Stimulated activated CD8-positive, alpha-beta memory T cell treated with anti-CD3 and anti-CD28 coated beads, Interleukin-4, amount 100 ng/mL, for 1 hour (primary cell): ENCODE measurements at places on chromosomes 6 and 20.

DNA sequence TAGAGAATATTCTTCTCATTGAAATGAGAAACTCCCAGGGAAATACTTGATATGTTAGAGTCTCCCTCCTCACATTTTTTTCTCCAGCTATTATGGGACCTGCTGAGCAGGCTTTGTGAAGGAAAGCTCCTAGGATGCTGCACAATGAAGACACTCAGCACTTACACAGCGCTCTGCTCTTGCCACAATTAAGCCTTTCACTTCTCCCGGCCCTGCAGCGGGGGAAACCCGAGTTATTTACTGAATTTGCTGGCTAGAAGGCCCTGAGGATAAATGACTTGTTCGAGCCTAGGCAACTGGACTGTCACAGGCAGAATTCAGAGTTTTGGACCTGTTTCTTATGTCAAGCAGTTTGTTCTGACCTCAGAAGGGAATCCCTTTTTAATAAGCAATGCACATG is 102.0 kb downstream of the MAP3K7 start:
- no peak for DNase-seq

DNA sequence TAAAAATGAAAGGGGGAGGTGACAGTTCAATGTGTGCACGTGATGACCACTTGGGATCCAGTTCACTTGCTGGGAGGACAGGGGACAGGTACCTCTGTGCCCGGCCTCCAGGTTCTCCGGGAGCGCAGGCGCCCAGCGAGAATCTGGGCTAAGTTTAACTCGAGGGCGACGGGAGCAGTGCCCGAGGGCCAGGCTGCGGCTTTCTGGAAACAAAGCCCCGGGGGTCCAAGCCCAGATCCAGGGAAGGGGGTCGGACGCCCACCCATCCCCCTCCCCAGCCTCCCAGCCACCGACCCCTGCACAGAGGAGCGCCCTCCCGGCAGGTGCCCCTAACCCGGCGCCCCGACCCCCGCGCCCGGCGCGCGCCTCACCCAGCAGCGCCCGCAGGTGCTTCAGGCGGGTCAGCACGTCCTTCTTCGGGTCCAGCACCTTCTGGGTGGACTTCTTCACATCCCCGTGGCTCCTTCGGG is 405 bp downstream of the RALGAPA2 start:
- DNase-seq, result no peak

GRCh38 chr20:15163632-15164031 is 826.2 kb upstream of the FLRT3 start:
- no peak for DNase-seq

DNA sequence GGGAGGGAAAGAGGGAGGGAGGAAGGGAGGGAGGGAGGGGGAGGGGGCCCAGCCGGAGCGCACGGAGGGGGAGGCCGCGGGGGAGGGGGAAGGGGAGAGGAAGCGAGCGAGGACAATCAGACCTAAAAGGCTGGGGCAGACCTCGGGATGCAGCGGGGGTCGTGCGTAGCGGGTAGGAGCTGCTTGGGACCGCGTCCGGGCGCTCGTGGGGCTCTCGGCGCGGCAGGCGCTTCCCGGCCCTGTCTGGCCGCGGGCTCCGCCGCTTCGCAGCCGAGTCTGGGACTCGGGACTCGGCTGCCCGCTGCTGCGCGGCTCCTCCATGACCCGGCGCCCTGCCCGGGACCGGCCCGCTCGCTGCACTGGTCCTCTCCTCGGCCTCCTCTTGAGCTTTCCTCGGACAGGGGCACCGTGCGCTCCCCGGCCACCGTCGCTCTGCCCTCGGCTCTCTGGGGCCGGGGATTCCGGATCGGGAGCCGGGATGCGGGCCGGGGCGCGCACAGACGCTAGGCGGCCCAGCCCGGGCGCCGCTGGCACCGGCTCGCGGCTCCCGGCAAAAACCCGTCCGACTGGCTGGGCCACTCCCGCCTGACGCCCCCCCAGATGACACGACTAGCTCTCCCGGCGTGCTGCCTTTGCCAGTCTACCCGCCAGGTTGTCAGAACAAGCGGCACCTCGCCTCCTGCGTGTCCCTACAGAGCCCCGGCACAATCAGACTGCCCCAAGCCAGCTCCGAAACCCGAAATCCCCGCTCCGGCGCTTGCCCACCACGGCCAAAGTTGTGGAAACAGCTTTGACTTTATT is 2.2 kb downstream of the TFAP2A start:
- no peak for DNase-seq

- no peak for DNase-seq
Observed at GRCh38 chr20:17327185-17328148, 100.6 kb downstream of the PCSK2 start.

GRCh38 chr6:43836507-43837240 is 66.7 kb downstream of the VEGFA start:
- no peak for DNase-seq

DNA sequence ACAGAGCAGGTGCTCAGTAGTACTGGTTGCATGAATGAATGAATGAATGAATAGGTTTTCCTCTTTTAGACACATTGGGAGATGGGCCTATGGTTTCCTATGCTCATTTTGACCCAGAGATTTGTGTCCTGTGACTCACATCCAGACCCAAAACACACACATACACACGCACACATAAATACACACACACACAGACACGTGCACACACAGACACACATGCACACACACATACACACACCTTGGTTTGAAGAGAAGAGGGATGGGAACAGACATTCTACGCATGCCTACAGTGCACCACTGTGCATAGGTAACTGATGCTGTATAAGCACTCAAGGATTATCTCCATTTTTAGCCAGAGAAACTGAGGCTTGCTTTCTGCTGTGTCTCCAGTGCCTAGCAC is 4.1 kb downstream of the JPH2 start:
- no peak for DNase-seq

- DNase-seq, result no peak
Observed at GRCh38 chr6:158787395-158787794, 31.8 kb downstream of the EZR start.

DNA sequence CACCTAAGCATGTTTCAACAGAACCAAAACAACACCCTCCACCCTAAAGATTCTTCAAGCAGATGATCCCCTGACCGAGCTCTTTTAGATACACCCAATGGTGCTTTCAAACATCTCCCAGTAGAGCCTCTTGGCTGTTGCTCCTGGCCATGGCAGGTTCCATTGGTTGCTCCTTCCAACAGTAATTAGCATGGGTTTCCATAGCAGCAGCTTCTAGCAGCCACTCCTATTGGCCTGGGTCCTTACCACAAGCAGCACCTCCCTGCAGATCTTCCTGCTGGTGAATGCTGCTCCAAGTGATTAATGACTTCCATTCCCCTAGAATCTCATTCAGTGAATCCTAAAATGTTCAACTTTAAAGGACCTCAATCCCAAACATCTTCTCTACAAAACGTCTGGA is 13.9 kb downstream of the CCN2 start:
- DNase-seq, result no peak

- DNase-seq, result no peak
Observed at GRCh38 chr6:128443553-128443952, 76.8 kb downstream of the PTPRK start.

GRCh38 chr20:43991261-43991660 is 76.6 kb downstream of the TOX2 start:
- no peak for DNase-seq

DNA sequence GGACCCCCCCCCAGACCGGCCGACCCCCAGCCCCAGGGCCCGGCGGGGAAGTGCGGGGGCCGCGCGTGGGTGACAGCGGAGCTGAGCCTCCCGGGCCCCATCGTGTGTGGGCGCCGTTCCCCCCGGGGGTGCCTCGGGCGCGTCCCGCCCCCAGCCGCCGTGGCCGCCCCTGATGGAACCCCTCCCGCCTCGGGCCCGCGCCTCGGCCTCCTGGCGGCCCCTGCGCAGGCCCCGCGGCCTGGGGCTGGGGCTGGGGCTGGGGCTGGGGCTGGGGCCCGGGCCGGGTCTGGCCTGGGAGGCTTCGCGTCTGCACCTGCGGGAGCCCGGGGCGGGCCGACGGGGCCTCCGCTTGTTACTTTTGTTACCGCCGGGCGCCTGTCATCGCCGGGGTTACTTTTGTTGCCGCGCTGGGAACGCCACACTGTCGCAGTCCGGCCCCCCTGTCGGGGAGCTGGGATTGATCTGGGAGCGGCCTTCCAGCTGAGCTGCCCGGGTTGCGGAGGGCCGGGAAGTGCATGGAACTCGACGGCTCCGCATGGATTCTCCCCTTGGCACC is 598 bp downstream of the OGFR start:
- no peak for DNase-seq

GRCh38 chr6:106182455-106182854 is 96.3 kb downstream of the PRDM1 start:
- DNase-seq, result no peak

GRCh38 chr6:82954937-82955577 is 110.6 kb downstream of the UBE3D start:
- DNase-seq, result no peak

DNA sequence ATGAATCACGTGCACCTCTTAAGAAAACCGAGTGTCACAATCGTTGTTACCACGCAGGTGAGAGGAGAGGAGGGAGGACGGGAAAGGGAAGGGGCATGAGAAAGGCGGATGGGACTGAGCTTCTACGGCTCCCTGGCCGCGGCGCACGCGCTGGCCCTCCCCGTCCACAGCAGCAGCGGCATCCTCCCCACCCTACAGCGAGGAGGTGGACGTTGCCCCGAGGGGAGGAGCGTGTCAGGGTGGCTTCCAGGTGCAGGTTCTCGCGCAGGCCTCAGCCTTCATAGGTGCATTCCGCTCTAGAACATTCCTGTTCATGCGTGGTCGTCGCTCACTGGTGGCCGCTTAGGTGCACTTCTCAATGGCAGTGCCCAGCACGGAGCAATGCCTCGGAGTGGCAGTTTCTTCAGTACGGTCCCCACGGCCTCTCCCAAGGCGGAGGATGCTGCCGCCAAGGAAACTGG is 29.7 kb upstream of the AFDN start:
- DNase-seq, result no peak

- no peak for DNase-seq
Observed at GRCh38 chr6:113920663-113921267, 50.2 kb downstream of the HDAC2 start.

- DNase-seq, result no peak
Observed at GRCh38 chr20:54113566-54113965, 43.2 kb upstream of the BCAS1 start.

GRCh38 chr20:50543326-50543725 is 33.1 kb downstream of the PTPN1 start:
- no peak for DNase-seq

DNA sequence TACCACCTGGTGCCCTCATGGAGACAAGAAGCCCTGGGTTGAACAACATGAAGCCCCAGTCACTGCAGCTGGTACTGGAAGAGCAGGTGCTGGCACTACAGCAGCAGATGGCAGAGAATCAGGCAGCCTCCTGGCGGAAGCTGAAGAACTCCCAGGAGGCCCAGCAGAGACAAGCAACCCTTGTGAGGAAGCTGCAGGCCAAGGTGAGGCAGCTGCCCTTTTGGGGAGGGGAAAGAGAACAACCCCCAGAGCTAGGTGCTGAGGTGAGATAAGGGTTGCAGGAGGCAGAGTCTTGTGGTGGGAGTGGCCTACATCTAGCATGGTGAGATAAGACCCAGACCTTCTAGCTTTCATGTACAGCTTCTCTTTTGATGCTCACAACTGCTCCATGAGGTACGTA is 7.0 kb downstream of the CEP250 start:
- no peak for DNase-seq

GRCh38 chr20:40186826-40187225 is 502.2 kb downstream of the MAFB start:
- DNase-seq, result no peak

DNA sequence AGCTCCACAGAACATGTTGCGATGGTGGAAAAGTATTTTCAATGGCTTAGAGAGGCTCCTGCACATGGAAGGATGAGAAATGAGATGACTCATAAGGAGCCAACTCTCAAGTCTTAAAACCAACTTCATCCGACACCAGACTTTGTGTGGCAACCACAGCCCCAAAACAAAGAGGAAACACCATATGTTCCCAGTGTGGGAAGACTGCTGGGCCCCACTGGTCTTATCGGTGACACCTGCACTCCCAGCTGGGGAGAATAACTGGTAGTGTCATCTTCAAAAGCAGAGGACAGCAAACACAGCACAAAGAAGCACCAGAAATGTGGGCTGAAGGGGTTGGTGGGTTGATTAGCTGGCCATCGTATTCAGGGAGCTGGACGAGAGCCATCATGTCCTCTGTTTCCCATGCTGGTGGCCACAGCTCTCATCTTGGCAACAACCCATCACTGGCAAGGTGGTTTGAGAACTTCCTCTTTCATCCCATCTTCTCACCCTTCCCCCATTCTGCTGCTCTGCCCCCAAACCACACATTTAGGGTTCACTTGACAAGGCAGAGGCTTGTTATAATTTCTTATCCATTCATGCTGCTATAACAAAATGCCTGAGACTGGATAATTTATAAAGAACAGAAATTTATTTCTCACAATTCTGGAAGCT is 46.0 kb upstream of the TASP1 start:
- no peak for DNase-seq

- no peak for DNase-seq
Observed at GRCh38 chr6:44192428-44193041, 24.2 kb upstream of the MYMX start.

GRCh38 chr6:2185466-2185865 is 59.9 kb downstream of the GMDS start:
- no peak for DNase-seq

- no peak for DNase-seq
Observed at GRCh38 chr6:84055647-84056046, 22.1 kb downstream of the MRAP2 start.

DNA sequence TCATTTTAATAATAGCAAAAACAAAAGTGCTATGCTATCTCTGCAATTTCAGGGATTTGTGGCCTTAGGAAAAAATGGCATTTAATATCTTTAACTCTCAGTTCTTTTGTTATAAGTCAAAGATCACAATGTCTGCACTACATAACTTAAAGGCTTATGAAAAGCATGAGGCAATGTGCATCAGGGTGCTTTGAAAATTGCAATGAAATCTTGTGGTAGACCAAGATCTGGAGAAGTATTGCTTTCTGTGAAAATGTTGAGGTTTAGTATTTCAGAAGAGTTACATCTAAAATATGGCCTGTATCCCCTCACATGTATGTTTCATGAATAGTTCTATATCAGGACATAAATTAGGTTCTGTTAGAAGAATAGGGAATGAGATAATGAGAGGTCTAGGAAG is 200.6 kb downstream of the MEI4 start:
- DNase-seq, result no peak

DNA sequence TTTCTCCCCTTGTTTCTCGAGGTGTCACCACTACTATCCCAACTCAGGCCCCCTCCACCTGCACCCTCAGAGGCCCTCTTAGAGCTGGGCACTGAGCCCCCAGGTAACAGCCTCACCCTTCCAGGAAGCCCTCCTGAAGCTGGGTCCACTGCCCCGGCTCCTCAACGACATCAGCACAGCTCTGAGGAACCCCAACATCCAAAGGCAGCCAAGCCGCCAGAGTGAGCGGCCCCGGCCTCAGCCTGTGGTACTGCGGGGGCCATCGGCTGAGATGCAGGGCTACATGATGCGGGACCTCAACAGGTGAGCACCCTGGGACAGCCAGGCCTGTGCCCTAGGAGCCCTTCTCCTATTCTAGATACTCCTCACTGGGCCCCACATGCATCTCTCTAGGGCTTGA is 12.9 kb upstream of the ZBTB9 start:
- DNase-seq, result no peak

GRCh38 chr6:155380666-155381332 is 66.5 kb upstream of the TFB1M start:
- DNase-seq, result no peak

- DNase-seq, result no peak
Observed at GRCh38 chr6:117549611-117550010, 52.7 kb downstream of the GOPC start.

- no peak for DNase-seq
Observed at GRCh38 chr6:122829456-122829855, 40.4 kb downstream of the SMPDL3A start.

- DNase-seq, result no peak
Observed at GRCh38 chr20:2237059-2237458, 58.7 kb upstream of the TGM3 start.

- DNase-seq, result no peak
Observed at GRCh38 chr20:50848846-50849673, 54.2 kb downstream of the BCAS4 start.
